ENCODE measurements at places on chromosomes 1 and 21.

GRCh38 chr21:31335957-31336738 lies 7.9 kb downstream of the TIAM1 start:
- H3K36me3 ChIP-seq: no peaks in the 10 kb centered on the region
- no peaks in the 10 kb centered on the region for H3K27me3 ChIP-seq
- H3K4me3 ChIP-seq: no peak overlapping the region
- DNase-seq: no peak
- no peak overlapping the region for H3K27ac ChIP-seq
- H3K4me1 ChIP-seq: no peaks in the 10 kb centered on the region

GRCh38 chr1:182279724-182280503 lies 111.7 kb downstream of the GLUL start:
- no peaks in the 10 kb centered on the region for H3K36me3 ChIP-seq
- no peaks in the 10 kb centered on the region for H3K27me3 ChIP-seq
- H3K4me1 ChIP-seq: no peaks in the 10 kb centered on the region
- DNase-seq: no peak
- no peak overlapping the region for H3K4me3 ChIP-seq

DNA sequence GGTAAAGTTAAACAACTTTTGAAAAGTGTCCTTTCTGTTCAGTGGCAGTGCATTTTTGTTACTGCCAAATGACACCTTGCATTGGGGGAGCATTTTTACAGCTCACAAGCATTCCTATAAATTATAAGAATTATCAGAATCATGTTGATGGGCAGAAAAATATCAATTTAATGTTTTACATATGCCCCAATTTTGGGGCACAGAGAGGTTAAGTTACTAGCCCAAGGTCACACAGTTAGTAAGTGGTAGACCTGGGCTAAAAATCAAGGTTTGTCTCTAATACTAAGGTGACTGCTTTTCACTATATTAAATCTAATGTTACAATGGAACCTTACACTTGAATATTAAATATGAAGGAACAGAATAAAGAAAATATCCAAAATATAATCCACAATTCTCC lies 180.1 kb upstream of the IVNS1ABP start:
- H3K27me3 ChIP-seq: no peaks in the 10 kb centered on the region
- H3K4me3 ChIP-seq: no peak overlapping the region
- H3K27ac ChIP-seq: no peak overlapping the region
- no peaks in the 10 kb centered on the region for H3K36me3 ChIP-seq
- DNase-seq: no peak

DNA sequence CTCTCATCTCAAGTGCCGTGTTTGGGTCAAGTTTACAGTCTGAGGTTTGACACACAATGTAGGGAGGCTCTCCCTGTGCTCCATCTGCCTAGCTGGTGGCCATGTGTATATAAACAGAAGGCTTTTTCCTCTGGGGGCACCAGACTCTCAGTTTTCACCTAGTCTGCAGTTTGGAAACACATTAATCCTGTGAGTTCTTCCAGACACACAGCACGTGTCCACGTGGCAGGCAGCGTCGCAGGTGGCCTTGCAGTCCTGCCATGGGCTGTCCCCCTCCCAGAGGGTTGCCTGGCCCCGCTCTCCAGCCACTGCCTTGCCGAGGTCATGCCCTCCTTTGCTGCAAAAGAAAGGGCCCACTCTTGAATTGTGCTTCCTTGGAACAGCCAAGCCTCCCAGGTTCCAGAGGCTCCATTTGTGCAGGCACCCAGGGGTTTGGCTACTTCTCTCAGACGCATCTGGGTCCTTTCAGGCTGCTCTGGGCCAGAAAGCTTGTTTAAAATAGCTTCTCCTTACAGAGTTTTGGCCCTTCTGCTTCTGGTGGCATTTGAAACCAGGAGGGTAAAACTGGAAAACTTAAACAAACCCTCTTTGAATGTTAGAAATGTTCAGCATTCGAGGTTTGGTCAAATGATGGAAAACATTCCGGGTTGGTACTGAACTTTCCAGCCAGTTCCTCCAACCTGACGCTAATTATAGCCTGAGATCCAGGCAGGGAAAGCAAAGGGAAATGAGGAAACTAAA lies 4.4 kb upstream of the RUNX1 start:
- no peak for DNase-seq
- peaks cover 22% of the 10 kb centered on the region for H3K4me1 ChIP-seq
- no peak overlapping the region for H3K4me3 ChIP-seq
- H3K27ac ChIP-seq: no peak overlapping the region

DNA sequence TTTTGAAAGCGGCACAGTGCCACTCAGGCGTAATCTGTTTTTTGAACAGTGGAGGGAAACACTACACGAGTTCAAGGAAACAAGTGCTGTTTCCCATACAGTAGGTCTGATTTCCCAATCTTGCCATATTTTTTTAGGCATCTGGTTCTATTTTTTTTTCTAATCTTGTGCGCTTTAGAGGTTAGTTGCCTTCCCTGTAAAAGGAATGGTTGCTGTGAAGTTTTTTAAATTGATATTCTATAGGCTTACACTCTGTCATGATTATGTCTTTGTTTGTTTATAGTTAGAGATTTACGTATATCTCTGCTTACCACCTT lies 1.2 kb downstream of the NASP start:
- DNase-seq: no peak
- peak overlapping the region; percentile 81 for H3K27ac ChIP-seq
- H3K27me3 ChIP-seq: no peaks in the 10 kb centered on the region
- no peaks in the 10 kb centered on the region for H3K36me3 ChIP-seq

DNA sequence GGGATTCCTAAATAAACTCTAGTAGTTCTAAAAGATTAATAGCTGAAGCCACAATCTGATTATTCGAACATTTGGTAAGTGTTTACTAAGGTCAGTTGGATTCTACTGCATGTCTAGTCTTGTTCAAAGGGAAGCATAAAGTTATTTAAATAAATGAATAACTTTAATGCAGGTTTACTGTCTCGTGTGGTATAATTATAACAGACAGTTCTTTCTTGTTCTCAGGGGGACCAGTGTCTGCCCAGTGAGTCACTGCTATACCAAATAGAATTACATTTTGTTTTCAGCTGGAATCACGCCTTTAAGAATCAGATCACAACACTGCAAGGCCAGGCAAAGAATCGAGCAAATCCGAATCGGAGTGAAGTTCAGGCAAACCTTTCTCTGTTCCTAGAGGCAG lies 45.1 kb downstream of the SMG7 start:
- no peak overlapping the region for H3K27ac ChIP-seq
- no peak overlapping the region for H3K4me3 ChIP-seq
- DNase-seq: no peak
- no peaks in the 10 kb centered on the region for H3K27me3 ChIP-seq

DNA sequence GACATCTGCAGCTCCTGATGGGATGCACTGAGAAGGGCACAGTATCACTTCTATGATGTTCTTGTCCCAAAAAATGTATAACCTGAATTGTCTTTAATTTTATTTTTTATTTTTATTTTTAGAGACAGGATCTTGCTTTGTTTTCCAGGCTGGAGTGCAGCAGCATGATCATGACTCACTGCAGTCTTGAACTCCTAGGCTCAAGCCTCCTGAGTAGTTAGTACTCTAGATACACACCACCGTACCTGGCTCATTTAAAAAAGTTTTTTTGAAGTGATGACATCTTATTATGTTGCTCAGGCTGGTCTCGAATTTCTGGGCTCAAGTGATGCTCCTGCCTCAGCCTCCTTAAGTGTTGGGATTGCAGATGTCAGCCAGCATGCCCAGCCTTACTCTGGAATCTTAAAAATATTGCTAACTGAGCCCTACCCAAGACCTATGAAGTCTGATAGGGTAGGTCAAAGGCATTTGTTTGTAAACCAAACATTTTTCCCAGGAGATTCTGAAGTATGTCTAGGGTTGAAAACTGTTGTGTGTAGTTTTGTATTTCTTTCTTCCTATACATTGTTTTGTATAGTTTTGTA lies 68.9 kb downstream of the ATF6 start:
- no peak overlapping the region for H3K4me3 ChIP-seq
- H3K4me1 ChIP-seq: no peaks in the 10 kb centered on the region
- H3K36me3 ChIP-seq: peaks cover 2% of the 10 kb centered on the region
- H3K27ac ChIP-seq: no peak overlapping the region
- no peaks in the 10 kb centered on the region for H3K27me3 ChIP-seq

GRCh38 chr1:24109166-24109483 lies 2.8 kb downstream of the MYOM3 start:
- H3K36me3 ChIP-seq: no peaks in the 10 kb centered on the region
- no peak for DNase-seq
- peaks cover 2% of the 10 kb centered on the region for H3K27me3 ChIP-seq
- no peak overlapping the region for H3K4me3 ChIP-seq
- peaks cover 25% of the 10 kb centered on the region for H3K4me1 ChIP-seq

DNA sequence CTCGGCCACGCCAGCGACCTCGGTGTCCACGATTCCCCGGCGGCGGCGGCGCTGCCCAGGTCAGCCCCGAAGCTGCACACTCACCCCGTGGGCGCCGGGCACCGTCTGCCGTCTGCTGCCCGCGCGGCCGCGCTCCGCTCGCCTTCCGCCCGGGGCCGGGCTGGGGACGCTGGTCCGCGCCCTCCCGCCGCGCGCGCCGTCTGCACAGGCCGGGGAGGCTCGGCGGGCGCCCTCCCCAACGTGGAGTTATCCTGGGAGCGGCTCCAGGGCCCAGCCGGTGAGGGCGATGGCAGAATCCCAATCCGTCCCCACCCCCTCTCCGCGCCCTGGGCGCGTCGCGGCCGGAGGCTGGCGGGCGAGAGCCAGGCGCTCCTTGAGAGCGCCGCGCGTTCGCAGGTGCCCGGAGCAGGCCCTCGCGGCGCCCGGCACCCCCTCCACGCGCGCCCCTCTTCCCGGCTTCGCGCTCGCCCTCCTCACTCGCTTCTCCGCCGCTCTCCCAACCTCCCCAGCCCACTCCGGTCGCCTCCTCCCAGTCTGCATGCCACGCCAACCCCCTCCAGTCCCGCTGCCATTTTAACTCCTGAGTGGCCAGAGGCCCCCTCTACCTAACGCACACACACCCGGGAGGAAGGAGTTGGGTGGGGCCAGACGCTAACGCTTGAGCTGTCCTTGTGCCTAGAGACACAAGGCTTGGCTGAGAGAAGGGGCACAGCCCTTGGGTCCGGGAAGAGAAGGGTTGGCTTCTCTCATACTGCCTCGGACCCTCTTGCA lies at the start of gene LRRN2:
TSS of gene LRRN2 (minus strand) at position 503 of the 771 bp plus-strand sequence. CDS start 65,746 bp downstream, outside the sequence.
- DNase-seq: no peak
- H3K27me3 ChIP-seq: peaks cover 33% of the 10 kb centered on the region
- H3K36me3 ChIP-seq: no peaks in the 10 kb centered on the region
- H3K4me1 ChIP-seq: no peaks in the 10 kb centered on the region
- H3K4me3 ChIP-seq: no peak within 1 kb of the TSS

DNA sequence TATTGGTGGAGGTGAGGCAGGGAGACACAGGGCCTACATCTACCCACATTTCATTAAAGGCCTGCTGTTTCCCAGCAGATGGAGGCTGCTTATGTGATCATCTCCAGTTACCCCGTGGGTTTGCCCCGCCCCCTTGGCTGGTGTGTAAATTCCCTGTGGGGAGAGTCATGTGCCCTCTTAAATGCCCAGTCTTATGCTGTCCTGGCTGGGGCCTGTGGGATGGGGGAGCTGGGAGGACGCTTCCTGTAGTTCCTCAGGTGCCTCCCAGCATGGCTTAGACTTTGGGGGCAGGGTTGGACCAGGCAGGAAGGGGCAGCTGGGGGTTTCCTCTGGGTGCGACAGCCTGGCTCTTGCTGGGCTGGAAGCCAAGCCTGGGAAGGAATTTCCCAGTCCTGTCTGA lies 15.5 kb upstream of the CITED4 start:
- peak overlapping the region; percentile 98 for H3K27ac ChIP-seq
- H3K36me3 ChIP-seq: no peaks in the 10 kb centered on the region
- peak; percentile 94 for DNase-seq
- H3K27me3 ChIP-seq: no peaks in the 10 kb centered on the region

GRCh38 chr21:35510294-35510693 lies 461.2 kb upstream of the RUNX1 start:
- H3K27ac ChIP-seq: no peak overlapping the region
- no peak overlapping the region for H3K4me3 ChIP-seq
- H3K27me3 ChIP-seq: no peaks in the 10 kb centered on the region
- no peaks in the 10 kb centered on the region for H3K36me3 ChIP-seq
- no peak for DNase-seq

GRCh38 chr21:42475526-42476387 lies 20.3 kb downstream of the RSPH1 start:
- no peaks in the 10 kb centered on the region for H3K36me3 ChIP-seq
- H3K4me3 ChIP-seq: no peak overlapping the region
- peaks cover 12% of the 10 kb centered on the region for H3K4me1 ChIP-seq
- H3K27me3 ChIP-seq: peaks cover 5% of the 10 kb centered on the region
- H3K27ac ChIP-seq: no peak overlapping the region

GRCh38 chr1:87588495-87588894 lies 259.8 kb downstream of the LMO4 start:
- H3K36me3 ChIP-seq: no peaks in the 10 kb centered on the region
- no peaks in the 10 kb centered on the region for H3K4me1 ChIP-seq
- H3K27me3 ChIP-seq: no peaks in the 10 kb centered on the region
- no peak overlapping the region for H3K4me3 ChIP-seq
- no peak for DNase-seq
- no peak overlapping the region for H3K27ac ChIP-seq

- H3K36me3 ChIP-seq: no peaks in the 10 kb centered on the region
- DNase-seq: no peak
- no peaks in the 10 kb centered on the region for H3K27me3 ChIP-seq
- no peak overlapping the region for H3K27ac ChIP-seq
These were observed 17.6 kb downstream of the FAM177B start for GRCh38 chr1:222754366-222755139.

DNA sequence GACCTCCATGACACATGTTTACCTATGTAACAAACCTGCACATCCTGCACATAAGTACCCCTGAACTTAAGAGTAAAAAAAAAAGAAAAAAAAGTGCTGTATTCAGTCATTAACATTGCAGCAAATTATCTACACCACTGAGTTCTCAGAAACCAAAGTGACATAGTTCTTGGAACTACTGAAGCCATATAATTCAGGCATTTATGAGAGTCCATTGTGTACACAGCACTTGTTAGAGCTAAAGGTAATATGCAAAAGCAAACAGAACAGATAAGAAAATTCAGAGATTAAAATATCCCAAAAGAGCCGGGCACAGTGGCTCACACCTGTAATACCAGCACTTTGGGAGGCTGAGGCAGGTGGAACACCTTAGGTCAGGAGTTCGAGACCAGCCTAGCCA lies 38.0 kb downstream of the F5 start:
- H3K27ac ChIP-seq: no peak overlapping the region
- H3K36me3 ChIP-seq: no peaks in the 10 kb centered on the region
- H3K4me3 ChIP-seq: no peak overlapping the region
- DNase-seq: no peak
- H3K27me3 ChIP-seq: no peaks in the 10 kb centered on the region

DNA sequence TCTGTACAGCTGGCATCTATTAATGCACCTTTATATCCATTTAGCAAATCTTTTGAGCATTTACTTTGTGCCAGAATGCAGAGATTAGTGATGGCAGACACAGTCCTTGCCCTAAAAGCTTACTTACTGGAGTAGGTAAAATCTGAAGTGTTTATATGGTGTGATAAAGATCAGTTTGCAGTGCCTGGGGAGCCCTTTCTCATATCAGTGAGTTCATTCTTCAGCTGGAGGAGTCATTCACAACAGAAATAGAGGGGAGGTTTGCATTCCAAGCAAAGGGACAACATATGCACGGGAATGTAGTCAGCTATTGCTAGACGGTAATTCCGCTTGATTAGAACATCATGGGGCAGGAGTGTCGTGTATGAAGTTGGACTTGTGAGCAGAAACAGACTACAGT lies 8.4 kb downstream of the SLC35F3 start:
- no peak overlapping the region for H3K4me3 ChIP-seq
- no peaks in the 10 kb centered on the region for H3K27me3 ChIP-seq
- no peak overlapping the region for H3K27ac ChIP-seq
- H3K4me1 ChIP-seq: no peaks in the 10 kb centered on the region
- no peak for DNase-seq
- H3K36me3 ChIP-seq: no peaks in the 10 kb centered on the region

Measured in endothelial cell of umbilical vein (primary cell).